ENCODE measurements at places on chromosomes 6 and 20. TPM values are rescaled to one million over a fixed set of nuclear protein-coding genes. Genes with fewer than 3 reads are reported as not detected.

NKX2-2 gene
- total RNA-seq, result not detected

OR2H1 gene
- total RNA-seq, result not detected

TXLNB gene
- total RNA-seq, result not detected

COL11A2 gene
- total RNA-seq, result 1.5 TPM

WFDC2 gene
- total RNA-seq, result 82.8 TPM

HLA-DOA gene
- total RNA-seq, result 0.58 TPM

GRCh38 chr20:24701668-24702067 is 232.2 kb downstream of the SYNDIG1 start:
- no peak for DNase-seq

DNA sequence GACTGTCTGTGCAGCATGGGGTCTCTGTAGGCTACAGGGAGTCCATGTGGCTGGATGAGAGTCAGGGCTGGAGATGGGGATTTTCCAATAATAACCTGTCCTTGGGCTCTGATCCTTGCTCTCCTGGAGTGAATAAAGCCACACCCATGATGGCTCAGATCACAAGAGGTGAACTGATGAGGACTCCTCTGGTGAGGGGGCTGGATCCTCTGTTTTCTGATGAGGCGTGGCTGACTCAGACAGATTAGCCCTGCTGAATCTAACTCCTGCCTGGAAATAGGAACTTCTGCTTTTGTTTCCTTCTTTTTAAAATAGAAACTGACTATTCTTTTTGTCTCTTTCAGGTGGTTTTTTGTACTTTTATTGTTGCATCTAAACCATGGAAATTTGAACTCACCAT is 27.0 kb downstream of the CST9L start:
- DNase-seq, result no peak

DNA sequence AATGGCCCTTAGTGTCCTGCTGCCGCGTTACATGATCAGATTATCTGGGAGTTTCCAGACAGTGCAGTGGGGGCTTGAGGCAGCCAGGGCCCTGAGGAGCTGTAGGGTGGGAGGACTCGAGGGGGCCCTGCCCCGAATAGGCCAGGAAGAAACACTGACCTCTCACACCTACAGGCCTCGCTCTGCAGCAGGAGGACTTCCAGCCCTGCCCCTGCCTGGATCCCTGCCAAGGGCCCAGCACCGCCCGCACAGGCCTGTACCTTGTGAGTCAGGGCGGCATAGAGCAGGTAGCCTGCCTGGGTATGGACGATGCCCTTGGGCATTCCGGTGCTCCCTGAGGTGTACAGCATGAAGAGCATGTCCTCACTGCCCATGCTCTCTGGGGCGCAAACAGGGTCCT is 30.1 kb upstream of the APMAP start:
- peak; percentile 87 for DNase-seq

DNA sequence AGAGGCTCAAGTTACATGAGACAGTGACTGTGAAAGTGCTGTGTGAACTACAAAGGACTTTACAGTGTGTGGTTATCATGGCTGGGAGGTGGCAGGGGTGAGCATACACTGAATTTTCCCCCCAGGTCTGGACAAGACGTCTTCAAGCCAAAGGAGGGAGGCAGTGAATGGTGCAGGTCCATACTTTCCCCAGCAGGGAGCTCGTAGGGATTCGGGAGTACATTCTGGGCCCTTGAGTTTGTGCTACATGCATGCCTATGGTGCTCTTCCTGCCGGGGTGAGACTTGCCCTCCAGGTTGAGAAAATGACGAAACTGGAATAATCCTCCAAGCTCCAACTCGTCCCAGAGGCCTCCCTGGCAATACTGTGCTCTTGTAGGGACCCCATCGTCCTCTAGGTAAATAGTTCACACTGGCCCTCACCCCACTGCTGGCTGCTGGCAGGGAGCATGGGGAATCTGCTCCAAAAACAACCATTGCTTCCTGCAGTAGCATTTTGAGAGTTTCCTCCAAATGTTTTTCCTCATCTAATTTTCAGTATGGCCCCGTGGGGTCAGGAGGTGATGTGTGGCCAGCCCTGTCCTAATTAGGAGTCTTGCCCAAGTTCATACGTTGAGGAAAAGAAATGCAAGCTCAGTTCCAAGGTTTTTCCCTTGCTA is 57.6 kb downstream of the ZNF831 start:
- peak; percentile 24 for DNase-seq

DNA sequence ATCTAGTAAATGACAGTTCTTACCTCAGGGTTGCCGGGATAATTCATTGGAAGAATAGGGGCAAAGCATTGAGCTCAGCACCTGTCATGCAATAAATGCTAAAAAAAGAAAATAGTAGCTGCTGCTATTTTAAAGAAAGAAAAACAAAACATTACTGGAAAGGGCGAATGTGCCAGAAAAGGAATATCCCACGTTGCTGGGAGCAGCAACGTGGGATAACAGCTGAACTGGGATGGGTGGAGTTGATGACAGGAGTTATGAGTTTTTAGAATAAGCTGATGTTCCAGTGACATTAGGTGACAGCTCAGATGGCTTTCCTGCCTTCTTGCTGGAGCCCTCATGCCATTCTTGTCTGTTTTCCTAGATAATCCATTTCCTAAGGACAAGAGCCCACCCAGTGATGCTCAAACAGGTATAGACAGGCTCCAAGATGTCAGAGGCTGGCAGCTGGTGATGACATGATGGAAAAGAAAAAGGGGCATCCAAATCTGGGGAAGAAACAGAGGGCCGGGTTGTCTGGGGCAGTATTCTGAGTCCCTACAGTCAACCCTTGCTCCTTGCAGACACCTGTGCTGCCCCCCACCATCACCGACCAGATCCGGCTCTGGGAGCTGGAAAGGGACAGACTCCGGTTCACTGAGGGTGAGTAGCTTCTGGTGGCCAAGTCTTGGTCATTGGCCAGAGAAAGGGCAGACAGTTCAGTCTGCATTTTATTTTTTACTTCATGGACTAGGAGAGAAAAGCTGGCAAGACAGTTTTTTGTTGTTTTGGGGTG is 1.1 kb upstream of the VARS2 start:
- DNase-seq, result no peak

- DNase-seq, result no peak
Measured at GRCh38 chr6:143139239-143139784, 78.6 kb downstream of the AIG1 start.

- no peak for DNase-seq
Measured at GRCh38 chr20:2820896-2821869, 5.0 kb downstream of the TMEM239 start.

DNA sequence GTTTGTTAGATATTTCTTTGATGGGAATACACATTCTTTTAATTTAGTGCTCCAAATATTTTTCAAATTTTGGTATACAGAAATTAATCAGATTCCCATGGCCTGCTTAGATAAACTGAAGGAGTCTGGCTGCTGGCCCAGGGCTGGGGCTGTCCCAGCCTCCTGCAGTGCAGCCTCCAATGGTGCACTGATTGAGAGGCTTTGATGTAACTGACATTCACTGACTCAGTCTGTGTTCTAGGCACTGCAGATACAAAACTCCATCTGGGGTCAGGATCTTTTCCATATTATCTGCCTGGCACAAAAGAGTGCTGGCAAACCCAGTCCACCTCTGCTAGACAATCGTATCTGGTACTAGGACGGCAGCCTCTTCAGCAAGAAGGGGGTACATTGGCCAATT is 64.8 kb downstream of the GRIK2 start:
- DNase-seq, result no peak

GRCh38 chr6:50899306-50899870 is 80.7 kb downstream of the TFAP2B start:
- DNase-seq, result no peak

- no peak for DNase-seq
Measured at GRCh38 chr6:149445095-149445466, 39.7 kb downstream of the ZC3H12D start.

- DNase-seq, result no peak
Measured at GRCh38 chr6:19905584-19905983, 68.4 kb downstream of the ID4 start.

DNA sequence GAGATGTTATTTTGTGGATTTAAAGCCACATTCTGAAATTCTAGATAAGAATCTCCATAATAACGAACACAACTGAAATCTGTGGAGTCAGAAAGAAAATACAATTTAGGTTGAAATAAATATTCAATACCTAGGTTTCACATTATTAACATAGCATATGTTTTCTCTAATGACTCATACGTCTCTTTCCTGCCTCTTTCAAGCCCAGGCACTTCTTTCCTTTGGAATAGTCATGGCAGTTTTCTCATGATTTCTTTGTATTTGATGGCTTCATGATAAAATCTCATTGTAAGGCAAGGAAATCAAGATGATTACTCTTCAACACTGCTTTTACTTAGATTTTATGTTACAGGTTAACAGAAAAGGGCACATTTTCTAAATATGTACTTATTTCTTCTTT is 803.7 kb downstream of the PHF3 start:
- no peak for DNase-seq

- DNase-seq, result no peak
Measured at GRCh38 chr6:154661768-154662167, 71.4 kb upstream of the SCAF8 start.

DNA sequence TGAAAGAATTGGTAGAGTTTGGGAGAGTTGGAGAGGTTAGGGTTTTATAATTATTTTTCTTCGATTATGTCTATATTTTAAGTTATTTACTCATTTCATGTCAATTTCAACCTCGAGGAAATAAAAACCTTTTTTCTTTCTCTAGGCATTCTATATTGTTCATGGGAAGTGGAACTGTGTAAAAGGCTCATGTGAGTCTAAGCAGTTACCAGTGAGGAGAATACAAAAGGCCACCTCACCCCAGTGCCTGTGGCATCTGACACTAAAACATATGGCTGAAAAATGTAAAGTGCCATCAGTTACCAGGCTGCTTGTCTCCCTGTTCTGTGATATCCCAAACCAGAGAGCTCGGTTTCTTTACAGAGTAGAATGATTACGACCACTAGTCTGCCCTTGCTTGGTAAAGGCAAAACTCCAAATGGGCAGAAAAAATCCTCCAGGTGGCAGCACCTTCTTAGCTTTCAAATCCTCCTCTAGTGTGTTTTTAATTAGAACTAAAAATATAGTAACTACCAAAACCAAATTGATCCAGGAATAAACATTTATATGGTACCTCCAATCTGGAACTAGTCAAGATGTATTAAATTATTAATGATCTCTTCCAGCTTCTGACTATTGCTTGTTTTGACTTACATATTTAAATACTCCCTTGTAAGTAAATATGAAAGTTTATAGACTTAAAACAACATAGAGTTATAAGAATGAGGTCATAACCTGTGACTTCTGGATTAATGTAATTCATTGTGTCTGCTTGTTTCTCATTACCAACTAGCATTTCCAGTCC is 122.6 kb upstream of the MCHR2 start:
- peak; percentile 79 for DNase-seq

DNA sequence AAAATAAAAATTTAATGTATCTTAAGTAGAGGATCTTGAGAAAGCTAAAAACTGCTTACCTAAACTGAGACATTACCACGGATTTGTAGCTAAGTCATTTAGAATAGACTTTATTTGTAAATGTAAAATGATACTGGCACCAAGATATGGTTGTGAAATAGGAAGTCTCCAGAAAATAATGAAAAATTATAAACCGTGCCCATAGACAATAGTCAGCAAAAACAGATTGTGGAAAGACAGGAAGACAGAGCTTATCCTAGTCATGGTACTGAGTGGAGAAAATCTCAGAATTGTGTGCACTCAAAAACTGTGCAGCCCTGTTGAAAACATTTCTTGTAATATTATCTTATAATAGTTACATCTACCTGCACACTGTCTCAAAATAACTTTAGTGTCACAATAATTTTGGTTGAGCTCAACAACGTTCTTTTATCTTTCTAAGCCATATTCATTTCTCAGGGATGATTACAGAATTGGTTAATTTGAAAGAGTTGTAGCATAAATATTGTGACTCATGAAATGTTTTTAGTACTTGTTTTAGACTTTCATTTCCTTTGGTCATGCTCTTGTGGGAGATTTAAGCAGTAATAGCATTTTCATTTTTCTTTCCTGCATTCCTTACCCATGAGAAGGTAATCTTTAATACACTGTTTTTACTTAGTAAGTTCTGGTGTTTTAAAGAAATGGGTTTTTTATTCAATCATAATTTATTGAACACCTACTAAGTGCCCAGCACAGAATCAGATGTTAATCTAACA is 174.5 kb downstream of the SOX4 start:
- no peak for DNase-seq

GRCh38 chr20:10547276-10548114 is 112.4 kb downstream of the SLX4IP start:
- DNase-seq, result no peak

DNA sequence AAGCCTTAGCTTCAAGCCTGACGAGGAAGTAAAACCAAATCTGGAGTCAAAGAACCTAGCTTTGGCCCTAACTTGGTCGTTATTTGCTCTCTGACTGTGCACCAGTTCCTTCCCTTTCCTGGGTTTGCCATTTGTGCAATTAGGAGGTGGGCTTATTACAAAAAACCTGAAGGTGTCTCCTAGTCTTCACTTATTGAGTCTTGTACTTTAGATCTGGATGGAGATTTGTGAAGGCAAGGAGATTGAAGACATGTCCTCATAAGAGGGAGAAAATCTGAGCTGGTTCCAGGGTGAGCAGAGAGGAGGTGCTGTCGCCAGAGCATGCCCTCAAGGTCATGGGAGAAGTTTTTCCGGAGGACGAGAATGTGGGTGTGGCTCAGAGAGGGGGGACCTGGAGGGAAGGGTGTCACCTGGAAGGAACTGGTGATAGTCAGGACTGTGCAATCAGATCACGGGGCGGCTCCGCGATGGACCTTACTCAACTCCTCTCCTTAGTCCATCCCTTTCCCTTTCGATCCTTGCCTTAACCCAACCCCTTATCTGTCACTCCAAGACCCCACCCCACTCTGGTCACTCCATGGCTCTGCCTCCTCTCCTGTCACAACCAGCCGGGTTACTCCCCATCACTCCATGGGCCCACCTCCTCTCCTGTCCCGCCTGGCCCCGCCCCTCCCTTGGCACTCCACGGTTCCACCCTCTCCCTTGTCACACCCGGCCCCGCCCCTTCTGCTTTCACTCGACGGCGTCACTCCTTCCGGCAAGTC is 588 bp upstream of the ACSS2 start:
- DNase-seq, result peak; percentile 99

DNA sequence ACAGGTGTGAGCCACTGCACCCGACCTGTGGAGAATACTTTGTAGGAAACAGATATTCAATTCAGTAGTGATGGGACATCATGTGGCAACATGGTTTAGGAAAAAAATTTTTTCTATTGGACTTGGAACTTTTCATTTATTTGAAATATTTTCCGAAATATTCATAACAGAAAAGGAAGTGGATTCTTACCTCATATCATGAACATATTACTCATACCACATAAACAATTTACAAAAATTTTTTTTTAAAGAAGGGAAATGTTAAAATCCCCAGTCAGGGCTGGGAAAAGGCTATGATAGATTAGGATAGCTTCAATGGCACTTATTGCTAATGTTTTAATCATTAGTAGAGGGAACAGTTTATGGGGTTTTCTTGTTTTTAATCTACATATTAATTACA is 6.8 kb upstream of the ALDH8A1 start:
- no peak for DNase-seq

- no peak for DNase-seq
Measured at GRCh38 chr20:25065072-25065624, 7.2 kb upstream of the ACSS1 start.

Data from stomach (tissue), 19 donors.